Cerebellum (tissue), 4 donors: ENCODE measurements at places on chromosomes 16 and 17.

GRCh38 chr16:17416461-17417311 is 54.1 kb downstream of the XYLT1 start:
- DNase-seq: no peak

DNA sequence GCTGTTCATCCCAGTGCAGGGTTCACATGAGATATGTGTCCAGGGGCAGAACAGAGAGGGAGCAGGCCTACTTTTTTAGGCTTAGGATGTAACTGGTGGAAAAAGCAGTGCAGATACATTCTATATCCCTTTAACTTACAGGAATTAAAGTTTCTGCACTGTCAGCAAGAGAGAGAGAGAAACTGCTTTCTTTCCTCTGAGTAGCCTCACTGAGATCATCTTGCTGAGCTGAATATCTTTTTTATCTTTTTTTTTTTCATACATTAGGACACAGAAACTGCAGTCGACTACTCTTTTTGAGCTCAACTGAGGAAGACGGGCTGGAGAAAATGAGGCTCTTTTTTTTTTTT is 50.1 kb downstream of the CNGB1 start:
- DNase-seq: no peak

GRCh38 chr16:46775214-46775613 is 27.1 kb upstream of the MYLK3 start:
- no peak for DNase-seq

DNA sequence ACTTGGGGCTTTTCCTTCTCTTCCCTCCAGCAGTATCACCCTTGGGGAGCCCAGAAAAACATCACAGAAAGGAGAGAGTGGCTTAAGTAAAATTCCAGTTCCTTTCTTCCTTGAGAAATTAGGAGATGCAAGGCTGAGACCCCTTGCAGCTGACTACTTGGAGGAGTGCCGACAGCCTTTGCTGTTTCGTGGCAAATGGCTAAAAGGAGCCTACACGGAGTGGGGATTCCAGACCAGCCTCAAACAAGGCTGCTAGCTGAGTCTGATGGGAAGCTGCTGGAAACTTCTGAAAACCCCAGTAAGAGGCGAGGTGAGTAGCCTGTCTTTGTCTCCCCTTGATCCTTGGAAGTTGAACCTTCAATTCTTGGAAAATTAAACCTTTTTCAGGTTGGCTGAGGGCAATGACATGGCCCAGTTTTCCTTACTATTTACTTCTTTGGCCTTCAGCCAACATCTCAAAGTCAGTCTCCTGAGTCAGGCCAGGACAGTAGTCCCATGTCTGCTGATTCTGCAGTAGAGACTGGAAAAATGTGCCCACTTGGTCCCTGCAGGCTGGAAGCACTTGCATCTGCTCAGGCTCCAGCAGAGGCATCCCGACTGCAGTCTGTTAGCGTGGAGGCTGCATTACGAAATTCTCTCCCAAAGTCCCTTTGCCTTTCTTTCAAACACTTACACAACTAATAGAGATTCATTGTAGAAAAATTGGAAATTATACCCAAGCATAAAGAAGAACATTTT is 23.4 kb downstream of the SMIM36 start:
- DNase-seq: no peak

DNA sequence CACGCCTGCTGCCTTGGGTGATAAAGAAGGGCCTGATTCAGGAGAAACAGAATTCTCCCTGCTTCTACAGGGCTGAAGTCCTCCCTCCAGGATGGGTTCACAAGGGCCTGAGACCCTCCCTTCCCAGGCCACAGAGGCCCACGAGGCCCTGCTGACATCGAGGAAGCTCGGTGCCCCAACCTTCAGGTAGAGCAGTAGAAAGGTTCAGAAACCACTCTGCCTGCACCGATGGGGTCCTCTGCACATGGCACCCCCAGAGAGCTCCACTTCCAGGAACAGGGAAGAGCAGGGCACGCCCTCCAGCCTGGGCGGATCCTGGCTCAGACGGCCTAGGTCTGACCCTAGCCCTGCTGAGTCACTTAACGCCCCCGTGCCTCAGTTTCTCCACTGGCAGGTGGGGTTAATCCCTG is 773 bp downstream of the CENPX start:
- DNase-seq: no peak

DNA sequence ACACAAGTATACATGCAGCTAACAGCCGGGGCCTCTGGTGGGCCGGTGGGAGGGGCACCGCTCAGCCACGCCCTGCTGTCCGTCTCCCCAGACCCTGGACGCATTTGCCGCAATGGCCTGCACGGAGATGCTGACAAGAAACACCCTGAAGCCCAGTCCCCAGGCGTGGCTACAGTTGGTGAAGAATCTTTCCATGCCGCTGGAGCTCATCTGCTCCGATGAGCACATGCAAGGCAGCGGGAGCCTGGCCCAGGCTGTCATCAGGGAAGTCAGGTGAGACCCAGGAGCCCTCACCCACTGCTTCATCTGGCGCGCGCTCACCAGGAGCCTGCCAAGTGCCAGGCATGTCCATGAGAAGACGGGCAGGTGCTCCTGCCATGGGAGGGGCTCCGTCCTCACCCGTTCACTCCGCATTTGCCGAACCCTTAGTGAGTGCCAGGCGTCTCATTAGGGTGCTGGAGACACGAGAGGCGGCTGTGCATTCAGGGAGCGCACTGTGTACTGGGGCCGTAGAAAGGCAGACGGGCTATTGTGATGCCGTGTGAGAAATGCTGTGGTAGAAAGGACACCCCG is 51.4 kb upstream of the ENDOV start:
- DNase-seq: no peak
